HEK293T (cell line): ENCODE measurements at places on chromosomes 12 and 14.

GRCh38 chr12:114921781-114922180 lies 237.8 kb upstream of the TBX3 start:
- DNase-seq, result no peak

DNA sequence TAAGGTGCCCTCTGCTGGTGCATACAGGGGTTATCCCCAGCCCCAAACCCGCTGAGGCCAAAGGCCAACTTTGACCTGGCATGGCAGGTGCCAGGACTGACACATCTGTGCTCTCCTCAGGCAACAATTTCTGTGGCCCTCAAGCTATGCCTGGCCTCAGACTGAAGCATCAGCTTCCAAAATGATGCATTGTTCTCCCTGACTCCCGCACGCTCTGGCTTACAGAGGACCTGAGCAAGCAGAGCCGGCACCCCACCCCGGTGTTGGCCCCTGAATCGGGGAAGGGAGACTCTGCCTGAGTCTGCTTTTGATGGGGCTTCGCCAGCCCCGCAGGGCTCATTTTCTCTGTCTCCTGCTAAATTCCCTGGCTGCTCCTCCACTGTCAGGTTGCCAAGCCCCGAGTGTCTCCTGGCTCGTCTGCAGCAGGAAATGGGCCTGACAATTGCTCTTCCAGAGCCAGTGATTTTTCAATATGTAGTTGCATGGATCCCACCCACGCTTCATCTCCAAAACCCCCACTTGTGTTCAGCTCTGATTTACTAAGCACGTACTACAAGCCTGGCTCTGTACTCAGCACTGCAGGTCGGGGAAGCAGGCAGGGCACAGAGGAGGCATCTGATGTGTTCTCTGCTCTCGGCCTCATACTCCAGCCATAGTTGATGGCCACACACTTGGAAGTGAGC lies 126.1 kb downstream of the SLC38A6 start:
- no peak for DNase-seq

GRCh38 chr12:13163868-13164635 lies 32.5 kb upstream of the EMP1 start:
- no peak for DNase-seq

DNA sequence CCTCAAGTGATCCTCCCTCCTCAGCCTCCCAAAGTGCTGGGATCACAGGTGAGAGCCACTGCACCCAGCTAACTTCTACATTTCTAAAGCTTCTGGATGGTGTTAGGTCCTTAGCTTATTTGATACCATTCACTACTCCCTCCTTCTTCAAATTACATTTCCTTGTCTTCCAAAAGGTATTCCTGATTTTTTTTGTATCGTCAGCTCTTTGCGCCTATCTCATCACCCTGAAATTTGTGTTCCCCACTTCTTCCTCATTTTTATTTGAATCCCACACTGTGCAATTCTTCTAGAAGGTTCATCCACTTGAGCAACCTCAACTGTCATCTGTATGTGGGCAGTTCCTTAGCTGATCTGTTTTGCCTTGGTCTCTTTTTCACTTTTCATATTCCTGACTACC lies 241.8 kb upstream of the RGS6 start:
- DNase-seq, result no peak

GRCh38 chr12:131944601-131945251 lies 5.0 kb upstream of the EP400 start:
- no peak for DNase-seq

- no peak for DNase-seq
Observed at GRCh38 chr12:114284041-114284440, 121.9 kb downstream of the TBX5 start.

DNA sequence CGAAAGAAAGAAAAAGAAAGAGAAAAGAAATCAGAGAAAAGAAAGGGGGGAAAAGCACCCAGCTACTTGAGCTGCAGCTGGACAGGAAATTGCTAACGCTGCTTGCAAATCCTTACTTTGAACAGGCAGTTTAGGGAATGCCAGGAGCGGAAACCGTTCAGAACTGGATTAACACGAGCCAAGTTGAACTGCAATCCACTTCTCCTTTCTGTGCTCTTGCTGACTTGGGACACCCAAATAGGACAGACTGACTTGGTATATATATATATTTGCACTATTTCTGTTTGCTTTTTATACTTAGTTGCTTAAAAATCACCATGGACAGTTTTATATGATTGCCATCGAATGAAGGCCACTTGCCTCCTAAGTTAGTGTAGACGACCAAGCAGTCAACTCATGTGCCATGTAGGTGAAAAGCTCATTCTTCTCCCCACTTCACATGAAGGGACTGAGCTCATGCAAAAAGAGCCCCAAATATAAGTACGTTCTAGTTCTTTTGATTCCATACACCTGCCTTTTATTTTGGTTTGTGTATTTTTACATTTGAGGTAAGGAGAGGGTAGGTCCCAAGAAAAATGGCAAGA lies 5.5 kb downstream of the DUSP6 start:
- DNase-seq, result no peak

GRCh38 chr14:89899291-89899690 lies 55.2 kb downstream of the EFCAB11 start:
- no peak for DNase-seq

- no peak for DNase-seq
Observed at GRCh38 chr14:100781952-100782351, 44.0 kb upstream of the MEG3 start.

DNA sequence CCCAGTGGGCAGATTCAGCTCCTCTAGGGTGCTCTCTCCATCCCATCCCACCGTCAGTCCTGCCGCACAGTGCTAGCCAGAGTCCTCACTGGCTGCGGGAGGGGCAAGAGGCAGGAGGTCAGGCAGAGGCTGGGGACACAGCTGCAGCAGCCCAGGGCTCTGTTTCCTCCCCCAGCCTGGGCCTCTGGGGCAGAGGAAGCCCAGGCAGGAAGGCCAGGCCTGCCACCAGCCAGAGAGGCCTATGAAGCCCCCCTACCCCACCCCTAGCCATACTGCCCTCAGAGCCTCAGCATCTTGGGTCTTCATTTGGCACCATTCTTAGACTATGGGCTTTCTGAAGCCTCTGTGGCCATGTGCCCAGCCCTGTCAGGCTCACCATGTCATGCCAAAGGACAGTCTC lies 3.4 kb downstream of the ACVRL1 start:
- DNase-seq, result no peak

- DNase-seq, result no peak
Observed at GRCh38 chr12:58425481-58426392, 484.4 kb downstream of the ATP23 start.

DNA sequence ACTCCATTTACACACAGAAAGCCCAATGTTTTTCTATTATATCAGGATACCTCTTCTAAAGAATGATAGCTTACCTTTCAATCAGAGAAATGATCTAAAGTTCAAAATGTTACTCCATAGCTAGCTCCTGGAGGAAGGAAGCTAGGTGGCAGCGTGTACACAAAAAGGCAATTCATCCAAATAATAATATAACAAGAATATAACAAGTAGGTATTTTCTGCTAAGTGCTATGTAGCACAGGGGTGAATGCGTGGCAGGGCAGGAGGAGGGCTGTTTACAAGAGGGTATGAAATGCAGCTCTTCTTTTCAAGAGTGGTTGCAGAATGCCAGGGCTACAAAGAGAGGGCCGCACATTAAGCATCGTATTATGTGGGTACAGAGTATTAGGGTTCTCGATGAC lies 663 bp upstream of the SNAPC1 start:
- no peak for DNase-seq

DNA sequence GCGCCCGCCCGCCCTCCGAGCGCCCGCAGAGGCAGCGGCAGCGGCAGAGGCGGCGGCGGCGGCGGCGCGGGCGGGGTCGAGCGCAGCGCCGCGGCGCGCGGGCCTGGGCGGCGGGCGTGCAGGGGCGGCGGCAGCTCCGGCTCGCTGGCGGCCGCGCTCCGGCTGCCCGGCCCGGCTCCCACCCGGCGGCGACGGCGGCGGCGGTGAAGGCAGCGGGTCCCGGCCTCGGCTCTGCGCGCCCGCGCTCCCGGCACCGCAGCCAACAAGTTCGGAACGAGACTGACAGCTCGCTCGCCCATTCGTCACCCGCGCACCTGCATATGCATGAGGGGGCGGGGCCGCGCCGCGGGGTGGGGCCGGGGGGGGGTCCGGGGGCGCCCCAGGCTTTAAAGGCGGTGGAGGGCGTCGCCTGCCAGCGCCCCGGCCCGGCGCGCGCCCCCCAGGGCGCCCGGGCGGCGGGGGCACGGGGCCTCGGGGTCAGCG lies at the start of gene JAG2:
TSS of gene JAG2 (minus strand) at position 281 of the 483 bp plus-strand sequence. CDS start 356 bp downstream, outside the sequence.
- DNase-seq, result peak; percentile 75

DNA sequence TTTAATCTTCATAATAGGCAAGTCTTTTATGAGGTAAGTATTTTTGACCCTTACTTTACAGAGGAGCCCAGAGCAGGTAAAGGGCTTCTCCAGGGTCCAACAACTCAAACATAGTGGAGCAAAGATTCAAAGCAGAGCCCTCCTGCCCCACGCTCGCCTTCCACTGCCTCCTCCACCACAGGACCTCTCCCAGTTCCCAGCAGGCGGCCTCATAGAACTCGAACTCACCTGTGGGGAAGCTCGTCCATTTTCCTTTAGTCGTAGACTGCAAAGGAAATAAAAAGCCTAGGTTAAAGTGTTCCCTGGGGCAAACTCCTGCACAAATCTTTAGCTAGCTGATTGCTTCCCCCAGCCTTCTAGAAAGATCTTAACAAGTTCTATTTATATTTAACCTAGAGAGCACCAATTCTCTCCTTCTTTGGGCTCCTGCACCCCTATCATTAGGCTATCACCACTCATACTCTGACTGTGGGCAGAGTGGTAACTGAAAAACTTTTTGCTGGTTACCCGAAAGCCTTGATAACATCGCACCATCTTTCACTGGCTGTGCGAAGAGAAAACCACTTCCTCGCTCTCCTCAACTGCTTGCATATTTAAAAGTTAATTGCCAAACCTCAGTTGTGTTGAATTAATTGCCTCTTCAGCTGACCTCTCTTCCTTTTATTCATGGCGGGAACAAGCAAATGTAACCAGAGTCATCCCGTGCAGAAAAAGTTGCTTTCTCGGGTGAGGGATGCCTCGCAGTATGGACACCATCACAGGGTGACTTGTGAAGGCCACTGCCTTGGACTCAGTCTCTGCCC lies 299.6 kb downstream of the DPF3 start:
- no peak for DNase-seq

- DNase-seq, result no peak
Observed at GRCh38 chr12:47903151-47903611, 1.6 kb downstream of the VDR start.

- no peak for DNase-seq
Observed at GRCh38 chr14:95052016-95052585, 105.2 kb downstream of the DICER1 start.

DNA sequence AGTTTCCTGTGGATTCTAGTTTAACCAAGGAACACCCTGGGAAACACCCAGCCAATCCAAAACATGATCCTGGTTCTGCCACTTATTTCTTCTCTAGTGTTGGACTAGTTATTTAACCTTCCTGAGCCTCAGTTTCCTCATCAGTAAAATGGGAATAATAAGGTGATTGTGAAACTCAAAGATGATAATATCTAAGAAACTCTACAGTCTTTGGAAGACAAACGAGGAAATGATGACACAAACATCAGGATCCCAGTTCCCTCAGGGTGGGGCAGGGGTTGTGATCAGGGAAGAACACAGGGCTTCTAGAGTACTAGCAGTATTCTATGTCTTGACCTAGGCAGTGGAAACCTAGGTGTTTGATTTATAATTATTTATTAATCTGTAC lies 18.1 kb upstream of the TMEM106C start:
- no peak for DNase-seq

GRCh38 chr12:107622001-107622400 lies 63.6 kb upstream of the PWP1 start:
- DNase-seq, result peak; percentile 51

GRCh38 chr12:15172060-15172822 lies 49.0 kb downstream of the RERG start:
- no peak for DNase-seq

- DNase-seq, result no peak
Observed at GRCh38 chr12:67430708-67431335, 161.7 kb downstream of the CAND1 start.

GRCh38 chr12:102406033-102406584 lies 74.3 kb downstream of the IGF1 start:
- no peak for DNase-seq

GRCh38 chr14:69617796-69618195 lies 6.4 kb downstream of the SUSD6 start:
- DNase-seq, result no peak

GRCh38 chr12:18358077-18358476 lies 96.8 kb downstream of the PIK3C2G start:
- DNase-seq, result no peak

GRCh38 chr12:114902665-114903064 lies 218.7 kb upstream of the TBX3 start:
- no peak for DNase-seq

- no peak for DNase-seq
Observed at GRCh38 chr12:119803381-119803791, 73.7 kb downstream of the CIT start.

DNA sequence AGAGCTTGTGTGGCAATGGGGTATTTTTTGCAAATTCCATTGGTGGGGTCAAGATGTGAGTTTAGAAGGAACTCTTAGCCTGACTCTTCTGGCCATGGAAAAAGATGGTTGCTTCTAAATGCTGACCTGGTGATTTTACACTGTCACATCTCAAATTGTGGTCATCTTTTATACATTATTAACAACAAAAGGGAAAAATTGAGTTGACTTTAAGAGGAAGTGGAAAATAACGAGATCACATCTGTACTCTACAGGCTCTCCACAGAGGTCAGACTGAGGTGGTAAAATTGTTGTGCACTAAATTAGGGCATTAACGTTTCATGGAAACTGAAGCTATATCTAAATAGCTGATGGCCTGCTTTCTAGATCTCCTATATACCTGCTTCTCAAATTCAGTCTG lies 44.7 kb downstream of the PTPN11 start:
- no peak for DNase-seq

DNA sequence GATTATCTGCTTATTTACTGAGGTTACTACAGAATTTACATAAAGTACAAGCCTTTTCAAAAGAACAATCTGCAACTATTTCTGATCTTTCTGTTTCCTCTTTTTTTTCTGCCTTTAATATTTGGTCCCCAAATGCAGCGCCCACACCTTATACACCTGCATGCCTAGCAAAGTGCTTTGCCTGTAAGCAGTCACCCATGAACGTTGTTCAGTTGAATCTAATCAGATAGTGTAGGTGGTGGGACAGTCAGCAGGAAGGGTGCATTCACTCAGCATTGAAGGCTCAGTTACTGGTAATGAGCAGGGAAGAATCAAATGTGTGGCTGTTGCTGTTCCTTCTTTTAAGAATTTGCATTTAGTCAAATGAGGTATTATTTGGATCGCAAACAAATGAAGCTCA lies 108.4 kb downstream of the GPR135 start:
- DNase-seq, result no peak

GRCh38 chr12:104638218-104638850 lies 181.6 kb downstream of the CHST11 start:
- DNase-seq, result no peak
